ENCODE measurements at places on chromosomes 2 and 18.

DNA sequence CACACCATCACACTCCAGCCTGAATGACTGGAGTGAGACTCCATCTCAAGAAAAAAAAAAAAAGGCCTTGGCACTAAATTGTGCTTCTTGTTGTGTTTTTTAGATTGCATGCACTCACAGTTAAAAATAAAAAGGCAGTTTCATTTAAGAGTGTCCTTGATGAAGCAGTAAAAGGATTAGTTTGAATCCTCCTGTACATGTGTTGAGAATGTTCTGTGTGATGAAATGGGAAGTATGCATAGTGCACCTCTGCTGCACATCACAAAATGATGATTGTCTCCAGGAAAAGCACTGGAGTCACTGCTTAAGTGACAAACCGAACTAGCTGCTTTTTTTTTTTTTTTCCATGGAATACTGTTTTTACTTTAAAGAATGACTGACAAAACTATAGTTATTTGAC is 23.1 kb downstream of the DYSF start:
- DNase-seq, result no peak

DNA sequence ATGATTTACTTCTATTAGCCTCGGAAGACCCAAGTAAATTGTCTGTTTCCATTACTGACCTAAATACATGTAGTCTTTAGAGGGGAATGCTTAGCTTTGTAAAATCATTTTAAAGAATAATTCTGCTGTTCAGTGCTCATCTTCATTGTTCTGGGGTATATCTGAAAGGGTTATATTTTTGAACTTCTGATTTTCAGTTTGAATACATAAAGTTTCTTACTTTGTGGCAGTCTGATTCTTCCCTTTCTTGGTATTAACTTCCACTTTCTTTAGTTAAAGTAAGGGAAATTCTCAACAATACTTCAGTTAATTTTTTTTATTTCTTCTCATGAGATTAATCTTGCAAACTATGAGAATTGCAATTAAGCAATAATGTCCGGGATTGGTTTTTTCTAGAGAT is 148.4 kb downstream of the DOCK10 start:
- DNase-seq, result no peak

GRCh38 chr2:54577944-54578647 is 122.0 kb downstream of the SPTBN1 start:
- DNase-seq, result no peak

DNA sequence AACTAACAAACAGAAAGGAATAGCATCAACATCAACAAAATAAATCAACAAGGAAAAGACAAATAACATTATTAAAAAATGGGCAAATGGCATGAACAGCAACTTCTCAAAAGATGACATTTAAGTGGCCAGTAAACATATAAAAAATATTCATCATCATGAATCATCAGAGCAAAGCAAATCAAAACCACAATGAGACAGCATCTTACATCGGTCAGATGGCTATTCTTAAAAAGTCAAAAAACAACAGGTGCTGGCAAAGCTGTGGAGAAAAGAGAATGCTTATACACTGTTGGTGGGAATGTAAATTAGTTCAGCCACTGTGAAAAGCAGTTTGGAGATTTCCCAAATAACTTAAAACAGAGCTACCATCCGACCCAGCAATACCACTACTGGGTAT is 327.1 kb downstream of the CMPK2 start:
- DNase-seq, result no peak

DNA sequence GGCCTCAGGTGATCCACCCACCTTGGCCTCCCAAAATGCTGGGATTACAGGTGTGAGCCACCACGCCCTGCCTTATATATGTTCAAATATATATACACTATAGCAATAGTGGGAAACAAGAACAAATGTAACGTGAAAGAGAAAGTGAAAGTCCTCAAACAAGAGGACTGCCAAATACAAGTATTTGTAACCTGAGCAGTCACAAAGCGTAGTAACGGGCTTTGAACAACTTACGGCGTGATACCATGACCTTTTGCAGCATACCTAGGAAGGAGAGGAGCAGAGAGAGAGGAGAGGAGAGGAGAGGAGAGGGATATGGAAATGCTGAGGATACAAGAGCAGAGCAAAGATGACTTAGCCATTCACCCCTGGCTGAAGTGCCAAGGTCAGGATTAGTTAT is 113.8 kb upstream of the RGPD4 start:
- DNase-seq, result no peak

DNA sequence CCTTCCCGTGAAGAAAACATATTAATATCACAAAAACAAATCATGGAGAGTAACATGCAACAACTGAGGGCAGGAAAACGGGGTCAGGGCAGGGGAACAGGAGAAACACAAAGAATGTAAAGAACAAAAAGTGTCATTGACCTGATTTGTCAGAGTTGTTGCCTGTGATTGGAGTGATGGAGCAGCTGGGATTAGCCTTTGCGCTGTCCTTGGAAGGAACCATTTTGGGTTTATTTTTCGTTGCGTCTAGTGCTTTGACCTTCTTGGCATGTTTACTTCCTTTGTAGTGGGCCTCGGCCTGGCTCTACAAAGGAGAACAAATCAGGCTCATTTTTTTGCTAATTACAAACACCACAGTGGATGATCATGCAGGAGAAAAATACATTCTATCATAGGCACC is 218.5 kb upstream of the SESTD1 start:
- DNase-seq, result no peak

DNA sequence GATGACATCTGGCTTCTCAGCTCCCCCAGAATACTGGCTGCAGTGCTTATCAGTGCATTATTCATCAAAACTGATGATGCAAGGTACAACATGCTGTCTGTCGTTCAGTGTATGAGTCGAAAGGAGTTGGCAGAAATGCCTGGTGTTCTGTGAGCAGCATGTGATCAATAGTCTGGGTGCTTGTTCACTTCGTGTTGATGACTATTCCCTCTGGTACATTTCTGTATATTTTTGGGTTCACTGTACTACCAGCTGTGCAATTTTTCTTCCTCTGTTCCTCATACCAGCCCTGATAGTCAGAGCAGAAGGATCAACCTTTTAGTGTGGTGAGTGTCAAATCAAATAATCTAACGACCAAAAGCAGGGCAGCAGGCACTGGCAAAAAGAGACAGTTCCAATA is 59.0 kb upstream of the KLHL14 start:
- no peak for DNase-seq

GRCh38 chr2:11904029-11904428 is 157.6 kb downstream of the LPIN1 start:
- peak; percentile 32 for DNase-seq

GRCh38 chr2:112876971-112877361 is 34.0 kb upstream of the IL37 start:
- DNase-seq, result no peak

DNA sequence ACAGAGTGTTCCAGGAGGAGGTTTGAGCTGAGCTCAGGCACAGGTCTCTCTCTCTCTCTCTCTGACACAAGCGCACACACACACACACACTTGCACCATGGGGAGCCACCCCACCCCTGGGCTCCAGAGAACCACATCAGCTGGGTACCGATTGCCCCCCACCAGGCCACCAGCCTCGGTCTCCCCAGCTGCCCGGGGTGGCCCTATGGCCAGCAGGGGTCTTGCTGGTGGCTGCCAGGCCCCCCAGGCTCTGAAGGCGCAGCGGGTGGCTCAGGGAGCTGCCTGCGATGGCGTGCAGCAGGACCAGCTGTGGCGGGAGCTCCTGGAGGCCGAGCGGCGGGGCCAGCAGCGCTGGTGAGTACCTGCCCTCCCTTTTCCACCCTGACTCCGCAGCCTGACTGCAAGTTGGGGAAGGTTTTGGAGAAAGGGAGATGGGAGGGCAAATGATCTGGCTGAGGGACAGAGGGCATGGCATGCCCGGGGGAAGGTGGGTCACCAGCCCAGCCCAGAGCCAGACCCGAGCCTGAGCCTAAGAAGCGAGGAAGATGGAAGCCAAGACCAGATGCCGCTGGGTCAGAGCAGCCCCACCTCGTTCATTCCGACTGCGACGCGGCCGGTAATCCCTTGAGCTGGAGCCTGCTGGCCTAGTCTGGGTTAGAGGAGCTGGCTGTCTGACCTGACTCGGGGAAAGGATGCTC is 21.9 kb upstream of the SLC66A3 start:
- no peak for DNase-seq

- no peak for DNase-seq
Measured at GRCh38 chr2:84052043-84052442, 407.0 kb downstream of the SUCLG1 start.

GRCh38 chr2:218703341-218703740 is 7.3 kb upstream of the TTLL4 start:
- no peak for DNase-seq

DNA sequence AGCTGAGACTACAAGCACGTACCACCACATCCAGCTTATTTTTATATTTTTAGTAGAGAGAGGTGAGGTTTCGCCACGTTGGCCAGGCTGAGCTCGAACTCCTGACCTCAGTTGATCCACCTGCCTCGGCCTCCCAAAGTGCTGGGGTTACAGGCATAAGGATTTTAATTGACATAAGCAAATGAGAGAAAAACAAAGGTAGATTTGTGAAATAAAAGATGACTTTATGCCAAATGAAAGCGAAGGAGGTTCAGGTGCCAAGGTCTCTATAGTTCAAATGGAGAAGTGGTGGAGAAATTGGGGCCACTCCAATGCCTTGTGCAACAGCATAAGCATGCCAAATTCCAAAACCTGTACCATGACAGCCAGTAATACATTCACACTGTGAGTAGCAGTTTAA is 180.6 kb downstream of the MREG start:
- DNase-seq, result no peak

DNA sequence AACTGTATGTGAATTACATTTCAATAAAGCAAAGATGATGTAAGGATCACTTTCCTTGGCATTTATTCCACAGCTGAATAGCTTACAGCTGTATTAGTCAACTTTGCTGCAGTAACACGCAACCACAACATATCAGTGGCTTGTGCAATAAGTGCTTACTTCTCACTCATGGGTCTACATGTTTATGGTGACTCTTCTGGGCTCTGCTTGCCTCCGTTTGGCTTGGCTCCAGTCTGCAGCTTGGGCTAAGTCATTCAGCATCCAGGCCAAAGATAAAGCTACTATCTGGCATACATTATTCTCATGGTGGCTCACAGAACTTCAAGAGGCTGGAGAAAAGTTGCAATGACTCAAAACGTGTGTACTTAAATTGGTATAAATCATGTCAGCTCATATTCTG is 355.0 kb downstream of the RNF144A start:
- no peak for DNase-seq

- DNase-seq, result no peak
Measured at GRCh38 chr2:1644427-1644826, 99.9 kb downstream of the PXDN start.

GRCh38 chr18:14922031-14922430 is 174.1 kb downstream of the ANKRD30B start:
- no peak for DNase-seq

DNA sequence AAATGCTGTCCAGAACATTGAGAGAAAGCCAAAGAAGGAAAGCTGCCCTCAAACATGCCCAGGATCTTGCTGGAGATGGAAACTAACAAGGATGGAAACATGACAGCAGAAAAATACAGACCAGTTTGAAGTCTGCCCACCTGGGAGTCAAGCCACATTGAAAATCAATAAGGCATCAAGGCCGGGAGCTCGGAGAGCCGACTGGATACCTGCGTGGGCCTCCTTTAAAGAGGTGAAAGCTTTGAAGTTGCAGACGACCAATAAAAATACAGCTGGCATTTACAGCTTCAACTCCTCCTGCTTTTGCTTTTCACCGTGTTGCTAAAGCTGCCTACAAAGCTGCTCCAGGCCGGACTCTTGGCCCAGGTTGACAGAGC is 279.7 kb downstream of the SRBD1 start:
- DNase-seq, result no peak

- no peak for DNase-seq
Measured at GRCh38 chr2:234240917-234241316, 190.4 kb downstream of the SPP2 start.

GRCh38 chr2:163711258-163711657 is 24.6 kb downstream of the FIGN start:
- no peak for DNase-seq

- no peak for DNase-seq
Measured at GRCh38 chr2:105882920-105883435, 138.3 kb downstream of the NCK2 start.

DNA sequence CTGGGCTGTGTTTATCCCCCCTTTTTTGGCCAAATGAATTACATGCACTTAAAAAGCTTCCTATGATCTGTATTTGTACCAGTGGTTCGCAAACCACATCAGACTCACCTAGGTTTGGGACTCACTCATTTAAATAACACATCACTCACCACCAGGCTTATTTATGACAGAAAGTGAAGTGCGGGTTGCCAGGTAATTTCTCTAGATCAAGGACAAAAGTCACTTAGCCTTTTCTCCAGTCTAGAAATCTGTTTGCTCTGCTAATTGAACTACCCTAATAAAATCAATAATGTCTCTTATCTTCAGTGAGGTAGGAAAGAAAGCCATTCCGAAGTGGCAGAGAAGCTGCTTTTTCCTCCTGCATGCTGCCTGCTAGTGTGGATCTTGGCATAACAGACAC is 88.1 kb upstream of the SLC8A1 start:
- DNase-seq, result no peak

GRCh38 chr2:134357814-134358213 is 103.9 kb downstream of the MGAT5 start:
- DNase-seq, result no peak

GRCh38 chr2:188519136-188519535 is 227.5 kb downstream of the GULP1 start:
- DNase-seq, result no peak

- DNase-seq, result no peak
Measured at GRCh38 chr18:25516121-25516520, 164.2 kb upstream of the ZNF521 start.
